GOT3 (cell line): ENCODE measurements at places on chromosomes 13 and 19.

DNA sequence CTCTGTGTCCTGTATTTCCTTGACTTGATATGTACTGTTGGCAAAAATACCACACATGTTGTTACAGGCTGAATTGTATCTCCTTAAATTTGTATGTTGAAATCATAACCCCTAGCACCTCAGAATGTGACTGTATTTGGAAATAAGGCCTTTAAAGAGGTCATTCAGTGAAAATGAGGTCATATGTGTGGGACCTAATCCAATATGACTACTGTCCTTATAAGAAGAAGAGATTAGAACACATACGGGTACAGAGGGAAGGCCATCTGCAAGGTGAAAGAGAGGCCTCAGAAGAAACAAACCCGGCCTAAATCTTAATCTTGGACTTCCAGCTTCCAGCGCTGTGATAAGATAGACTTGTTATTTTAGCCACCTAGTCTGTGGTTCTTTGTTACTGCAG lies 202.5 kb downstream of the NUFIP1 start:
- no peak for DNase-seq

- no peak for DNase-seq
Measured at GRCh38 chr13:102902789-102903347, 57.0 kb downstream of the ERCC5 start.

DNA sequence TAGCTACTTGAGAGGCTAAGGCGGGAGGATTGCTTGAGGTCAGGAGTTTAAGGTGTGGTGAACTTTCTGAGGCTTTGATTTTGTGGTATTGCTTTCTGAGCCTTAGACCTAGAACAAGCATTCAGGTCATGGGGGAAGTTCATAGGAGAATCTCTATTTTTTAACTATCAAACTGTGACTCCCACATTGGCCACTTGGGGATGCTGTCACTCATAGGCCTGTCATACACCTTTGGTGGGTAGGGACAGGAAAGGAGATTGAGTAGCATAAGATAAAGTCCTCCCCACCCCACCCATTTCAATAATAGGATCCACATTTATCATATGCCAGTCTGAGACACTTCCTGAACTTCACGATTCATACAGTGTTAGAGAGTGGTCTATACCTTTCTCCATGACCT lies 41.9 kb upstream of the PSG2 start:
- DNase-seq = no peak

GRCh38 chr13:100581504-100581903 lies 7.1 kb downstream of the GGACT start:
- DNase-seq = no peak

DNA sequence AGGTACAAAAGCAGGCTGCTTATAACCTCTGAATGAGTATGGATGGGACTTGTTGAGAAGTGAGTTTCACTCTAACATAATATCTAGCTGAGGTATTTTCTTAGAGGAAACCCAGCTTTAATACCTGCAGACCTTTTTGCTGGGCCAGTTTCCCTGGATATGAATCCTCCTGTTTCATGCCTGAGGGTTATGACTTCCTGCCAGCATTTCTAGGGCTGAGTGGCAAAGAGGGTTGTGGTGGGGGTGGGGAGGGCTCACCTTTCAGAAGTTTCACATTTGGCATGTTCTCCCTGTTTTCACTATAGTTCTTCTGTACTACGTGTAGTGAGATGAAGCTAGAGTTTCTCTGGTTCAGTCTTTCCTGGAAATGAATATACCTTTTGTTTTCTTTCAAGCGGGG lies 73.7 kb downstream of the LACC1 start:
- no peak for DNase-seq

- no peak for DNase-seq
Measured at GRCh38 chr19:30369833-30370232, 2.4 kb upstream of the ZNF536 start.

GRCh38 chr13:41059456-41060081 lies 1.7 kb upstream of the WBP4 start:
- DNase-seq = no peak

DNA sequence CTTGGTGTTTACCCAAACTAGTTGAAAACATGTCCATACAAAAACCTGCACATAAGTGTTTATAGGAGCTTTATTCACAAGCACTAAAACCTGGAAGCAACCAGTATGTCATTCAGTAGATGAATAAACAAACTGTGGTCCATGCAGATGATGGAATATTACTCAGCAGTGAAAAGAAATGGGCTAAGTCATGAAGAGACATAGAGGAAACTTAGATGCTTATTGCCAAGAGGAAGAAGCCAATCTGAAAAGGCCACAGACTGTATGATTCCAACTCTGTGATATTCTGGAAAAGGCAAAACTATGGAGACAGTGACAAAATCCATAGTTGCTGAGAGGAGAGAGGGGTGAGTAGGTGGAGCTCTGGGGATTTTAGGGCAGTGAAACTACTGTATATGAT lies 38.8 kb upstream of the MCF2L start:
- DNase-seq = no peak
